Stimulated activated CD4-positive, alpha-beta T cell treated with anti-CD3 and anti-CD28 coated beads, TNF-alpha, amount 100 ng/mL, for 1 hour (primary cell): ENCODE measurements at places on chromosomes 2 and 18.

DNA sequence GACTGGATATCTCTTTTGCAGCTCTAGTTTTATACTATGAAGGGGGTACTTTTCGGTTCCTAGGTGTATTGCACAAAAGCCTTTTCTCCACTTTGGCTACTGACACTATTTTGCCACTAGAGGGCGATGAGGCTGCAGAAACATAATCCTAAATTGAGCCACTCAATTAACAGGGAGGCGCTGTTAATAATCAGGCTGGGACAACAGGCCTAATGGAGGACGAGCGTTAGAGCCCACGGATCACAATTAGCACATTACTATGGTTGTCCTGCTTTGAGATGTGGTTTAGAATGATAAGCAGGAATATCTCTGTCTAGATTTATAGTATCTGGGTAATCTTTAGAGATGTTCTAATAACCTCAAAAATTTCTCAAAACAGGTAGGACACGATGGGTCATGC, 62.2 kb upstream of the PMAIP1 start:
- peak; percentile 6 for DNase-seq

GRCh38 chr2:10303694-10304378, 1.1 kb downstream of the HPCAL1 start:
- no peak for DNase-seq

DNA sequence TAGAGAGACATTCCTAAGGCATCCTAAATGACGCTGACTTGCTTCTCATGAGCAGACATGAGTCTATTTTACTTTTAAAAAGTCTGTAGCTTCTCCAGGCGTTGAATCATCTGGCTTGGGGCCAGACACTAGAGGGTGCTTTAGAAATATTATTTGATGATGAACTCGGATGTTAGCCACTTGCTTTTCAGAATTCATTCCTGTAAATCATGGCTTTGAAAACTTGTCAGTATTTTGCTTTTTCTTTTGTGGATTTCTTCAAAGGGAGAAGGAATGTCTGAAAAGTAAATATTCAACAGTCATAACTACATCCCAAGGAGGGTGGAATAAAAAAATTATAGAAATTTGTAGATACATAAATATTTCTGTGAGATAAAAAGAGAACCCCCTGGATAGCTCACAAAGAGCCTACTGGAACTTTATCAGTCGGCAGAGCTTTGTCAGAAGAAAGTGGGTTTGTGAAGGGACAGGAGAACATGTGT, 370.8 kb downstream of the OSR1 start:
- no peak for DNase-seq

DNA sequence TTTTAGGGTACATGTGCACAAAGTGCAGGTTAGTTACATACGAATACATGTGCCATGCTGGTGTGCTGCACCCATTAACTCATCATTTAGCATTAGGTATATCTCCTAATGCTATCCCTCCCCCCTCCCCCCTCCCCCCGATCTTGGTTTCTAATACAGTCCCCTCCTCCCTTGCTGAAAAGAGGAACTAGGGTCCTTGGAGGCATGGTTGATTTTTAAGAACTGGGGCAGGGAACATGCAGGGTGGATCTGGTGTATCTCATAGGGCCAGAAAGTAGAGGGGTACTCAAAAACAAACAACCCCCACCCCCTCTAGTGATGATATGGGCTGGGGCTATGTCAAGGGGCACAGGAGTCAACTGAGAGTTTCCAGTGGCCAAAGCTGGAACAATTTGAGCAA, 153.4 kb downstream of the UBR3 start:
- no peak for DNase-seq

- DNase-seq: no peak
Measured at GRCh38 chr2:17084877-17085276, 419.2 kb upstream of the CYRIA start.

DNA sequence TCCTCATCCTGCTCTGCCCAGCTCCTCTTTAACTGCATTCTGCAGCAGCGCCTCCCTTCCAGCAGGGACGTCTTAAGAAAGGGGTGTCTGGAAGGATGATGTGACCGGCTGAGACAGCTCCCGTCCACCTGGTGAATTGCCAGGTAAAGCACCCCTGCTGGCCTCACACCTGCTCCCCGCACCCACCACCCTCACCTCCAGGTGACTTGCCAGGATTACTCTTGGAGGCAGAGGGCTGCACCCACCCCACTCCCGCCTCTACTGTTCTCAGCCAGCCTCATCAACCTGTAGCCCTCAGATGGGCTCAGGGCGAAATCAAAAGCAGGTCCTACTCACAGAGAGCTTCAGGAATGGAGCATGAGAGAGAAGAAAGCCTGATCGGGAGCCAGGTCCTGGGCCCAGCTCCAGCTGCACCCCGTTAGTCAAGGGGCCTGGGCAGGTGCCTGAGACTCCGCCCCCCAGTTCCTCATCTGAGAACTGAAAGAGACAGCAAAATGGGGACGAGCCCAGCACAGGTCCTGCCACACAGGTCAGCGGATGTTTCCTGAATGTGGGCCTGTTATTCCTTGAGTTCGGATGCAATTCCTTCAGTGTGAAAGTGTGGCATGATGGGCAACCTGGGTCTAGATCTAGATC, 5.6 kb downstream of the ADRA2B start:
- DNase-seq: no peak

DNA sequence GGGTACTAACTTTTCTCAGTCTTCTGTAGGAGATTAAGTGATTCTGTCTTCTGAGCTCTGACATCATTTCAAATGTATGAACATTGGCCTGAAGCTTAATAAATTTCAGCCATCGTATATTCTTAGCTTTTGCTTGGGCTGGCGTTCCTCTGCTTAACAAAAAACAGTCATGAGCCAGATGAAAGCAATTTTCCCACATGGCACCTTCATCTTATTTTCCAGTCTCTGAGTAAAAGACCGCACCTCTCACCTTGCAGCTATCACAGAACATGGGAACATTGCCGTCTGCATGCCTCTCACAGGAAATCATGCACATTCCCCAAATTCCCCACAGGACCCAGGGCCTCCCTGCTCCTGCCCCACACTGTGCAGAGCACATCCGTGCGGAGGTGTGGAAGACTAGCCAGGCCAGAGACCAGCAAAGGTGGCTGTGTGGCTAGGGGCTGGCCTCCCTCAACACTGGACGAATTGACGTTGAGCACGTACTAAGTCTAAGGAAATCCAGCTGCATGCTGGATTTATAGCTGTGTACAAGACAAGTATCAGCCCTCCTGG, 531.8 kb upstream of the ID2 start:
- no peak for DNase-seq

DNA sequence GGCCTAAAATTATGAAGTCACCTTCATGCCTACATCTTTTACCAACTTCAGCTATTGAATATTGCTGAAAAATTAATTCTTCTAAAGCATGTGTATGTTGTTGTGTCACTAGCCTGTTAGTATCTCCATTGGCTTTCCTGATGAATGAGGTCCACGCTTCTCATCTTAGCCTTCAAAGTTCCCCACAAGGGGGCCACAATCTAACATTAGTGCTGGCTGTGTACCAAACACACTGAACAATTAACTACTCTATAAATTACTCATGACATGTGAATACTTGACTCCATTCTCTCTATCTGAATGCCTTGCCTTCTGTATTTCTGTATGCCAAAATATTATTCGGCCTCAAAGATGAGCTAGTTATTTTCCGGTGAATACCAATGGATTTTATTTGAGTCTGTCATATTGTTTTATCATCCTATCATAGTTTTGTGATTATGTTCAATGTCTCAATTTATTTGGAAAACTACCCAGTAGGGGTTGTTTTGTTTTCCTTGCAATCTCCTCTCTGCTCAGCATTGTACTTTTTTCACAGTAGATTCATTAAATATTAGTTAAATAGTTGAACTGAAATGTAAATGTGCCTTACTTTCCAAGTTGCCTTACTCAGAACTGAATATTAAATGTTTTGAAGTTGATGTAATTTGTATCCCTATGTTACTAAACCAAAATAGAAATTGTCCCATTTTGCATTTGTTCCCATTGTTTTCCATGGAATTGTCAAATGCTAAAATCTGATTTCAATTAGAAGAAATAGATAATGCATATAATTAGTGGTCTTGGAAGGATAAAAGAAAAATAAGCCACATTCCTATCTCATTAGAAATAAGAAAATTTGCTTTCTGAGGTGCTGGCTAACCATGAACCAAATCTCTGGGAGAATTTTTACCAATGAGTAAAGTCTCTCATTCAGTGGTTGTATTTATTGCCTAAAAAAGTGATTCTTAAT, 208.4 kb upstream of the COL3A1 start:
- no peak for DNase-seq

DNA sequence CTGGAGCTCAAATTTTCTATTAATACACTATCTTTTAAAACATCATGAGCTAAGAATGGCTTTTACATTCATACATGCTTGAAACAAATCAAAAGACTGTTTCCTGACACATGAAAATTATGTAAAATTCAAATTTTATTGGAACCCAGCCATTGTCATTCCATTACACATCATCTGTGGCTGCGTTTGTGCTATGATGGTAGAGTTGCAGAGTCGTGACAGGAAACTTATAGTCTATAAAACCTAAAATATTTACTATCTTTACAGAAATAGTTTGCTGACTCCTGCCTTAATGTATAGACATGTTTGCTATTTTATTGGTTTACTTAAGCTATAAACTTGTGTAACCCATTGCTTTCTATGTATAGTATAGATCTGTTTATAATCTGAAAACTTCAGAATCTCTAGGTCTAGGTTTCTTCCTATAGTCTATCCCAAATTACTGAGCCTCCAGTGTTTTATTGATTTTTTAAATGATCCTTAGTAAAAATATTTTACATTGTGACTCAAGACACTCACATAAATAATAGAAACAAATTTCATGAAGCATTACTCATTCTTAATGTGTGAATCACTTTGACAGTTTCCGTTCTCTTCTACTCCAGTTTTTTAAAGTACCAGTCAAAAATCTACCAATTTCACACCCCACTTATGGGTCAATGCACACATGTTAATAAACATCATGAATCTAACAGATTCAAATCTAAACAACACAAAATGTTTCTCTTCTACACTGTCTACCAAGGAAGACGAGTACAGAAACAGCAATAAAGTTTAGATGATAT, 26.4 kb upstream of the MRPL19 start:
- DNase-seq: no peak
